ENCODE measurements at places on chromosomes 1 and 21. TPM values are rescaled to one million over a fixed set of nuclear protein-coding genes. Genes with fewer than 3 reads are reported as not detected.

DNA sequence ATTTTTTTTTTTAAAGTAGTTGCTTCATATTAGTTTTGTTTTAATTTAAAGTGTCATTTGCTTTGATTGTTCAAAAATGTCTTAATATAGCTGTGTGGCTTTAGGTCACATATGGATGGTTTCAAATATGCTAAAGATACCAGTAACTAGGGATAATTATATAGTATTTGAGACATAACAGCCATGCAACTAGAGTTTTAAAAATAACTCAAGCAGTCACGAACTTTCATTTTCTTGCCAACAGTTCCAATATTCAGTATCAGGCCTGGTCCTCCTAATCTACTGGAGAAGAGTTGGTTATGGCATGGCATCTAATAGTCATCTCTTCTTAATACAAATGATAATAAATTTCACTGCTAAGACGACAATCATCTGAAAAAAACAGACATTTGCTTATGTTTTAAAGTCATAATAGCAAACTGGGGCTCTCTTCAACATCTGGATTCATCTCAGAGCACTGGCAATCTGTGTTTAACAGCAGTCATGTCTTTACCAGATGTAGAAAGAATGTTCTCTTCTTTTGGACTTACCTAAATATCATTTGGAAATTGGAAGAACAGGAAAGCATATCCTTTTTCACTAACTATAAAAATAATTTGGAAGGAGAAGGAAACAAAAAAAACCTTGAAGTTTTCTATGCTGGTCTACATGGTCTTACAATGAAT, 24.1 kb upstream of the A3GALT2 start:
- peak; percentile 42 for DNase-seq
- H3K4me3 ChIP-seq: peak overlapping the region; percentile 94
- H3K36me3 ChIP-seq: peaks cover 18% of the 10 kb centered on the region
- H3K27ac ChIP-seq: peak overlapping the region; percentile 83
- H3K4me1 ChIP-seq: peaks cover 80% of the 10 kb centered on the region

DNA sequence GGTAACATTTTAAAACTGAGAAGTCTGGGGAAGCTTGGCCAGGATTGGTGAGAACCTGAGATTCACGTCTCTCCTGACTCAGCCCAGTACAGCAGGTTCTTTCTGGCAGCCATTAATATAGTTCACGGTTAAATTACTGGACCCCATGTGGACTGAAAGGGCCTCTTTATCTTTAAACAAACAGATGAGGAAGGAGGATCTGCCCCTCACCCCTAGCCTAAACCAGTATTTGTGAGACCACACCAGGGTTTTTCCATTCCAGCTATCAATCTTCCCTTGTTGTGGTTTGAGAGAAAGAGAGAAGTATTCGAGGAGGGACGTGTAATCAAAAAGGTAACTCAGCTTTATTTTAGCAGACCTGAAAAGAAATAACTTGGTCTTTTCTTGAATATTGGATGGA, 137.1 kb downstream of the PROX1 start:
- H3K4me1 ChIP-seq: no peaks in the 10 kb centered on the region
- H3K4me3 ChIP-seq: no peak overlapping the region
- H3K27me3 ChIP-seq: peaks cover 5% of the 10 kb centered on the region
- no peaks in the 10 kb centered on the region for H3K36me3 ChIP-seq

The FCGR3B gene
- not detected for total RNA-seq

DNA sequence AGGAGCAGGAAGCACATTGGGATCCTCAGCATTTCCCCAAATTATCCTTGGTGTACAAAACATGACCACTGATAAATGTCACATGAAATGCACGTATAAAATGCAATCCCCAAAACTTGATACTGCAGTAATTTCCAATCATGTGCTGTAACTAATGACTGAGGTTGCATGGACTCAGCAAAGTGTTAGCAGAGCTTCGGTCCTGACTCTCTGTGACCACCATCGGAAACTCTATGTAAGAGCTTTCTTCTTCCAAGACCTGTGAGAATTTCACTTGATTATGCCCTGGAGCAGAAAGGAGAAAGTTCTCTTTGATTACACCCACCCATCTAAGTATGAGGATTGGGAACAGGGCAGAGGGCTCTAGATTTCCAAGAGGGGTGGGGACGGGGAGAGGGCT, 908 bp downstream of the CD53 start:
- H3K4me3 ChIP-seq: no peak overlapping the region
- no peaks in the 10 kb centered on the region for H3K36me3 ChIP-seq
- no peaks in the 10 kb centered on the region for H3K27me3 ChIP-seq
- no peaks in the 10 kb centered on the region for H3K4me1 ChIP-seq

DNA sequence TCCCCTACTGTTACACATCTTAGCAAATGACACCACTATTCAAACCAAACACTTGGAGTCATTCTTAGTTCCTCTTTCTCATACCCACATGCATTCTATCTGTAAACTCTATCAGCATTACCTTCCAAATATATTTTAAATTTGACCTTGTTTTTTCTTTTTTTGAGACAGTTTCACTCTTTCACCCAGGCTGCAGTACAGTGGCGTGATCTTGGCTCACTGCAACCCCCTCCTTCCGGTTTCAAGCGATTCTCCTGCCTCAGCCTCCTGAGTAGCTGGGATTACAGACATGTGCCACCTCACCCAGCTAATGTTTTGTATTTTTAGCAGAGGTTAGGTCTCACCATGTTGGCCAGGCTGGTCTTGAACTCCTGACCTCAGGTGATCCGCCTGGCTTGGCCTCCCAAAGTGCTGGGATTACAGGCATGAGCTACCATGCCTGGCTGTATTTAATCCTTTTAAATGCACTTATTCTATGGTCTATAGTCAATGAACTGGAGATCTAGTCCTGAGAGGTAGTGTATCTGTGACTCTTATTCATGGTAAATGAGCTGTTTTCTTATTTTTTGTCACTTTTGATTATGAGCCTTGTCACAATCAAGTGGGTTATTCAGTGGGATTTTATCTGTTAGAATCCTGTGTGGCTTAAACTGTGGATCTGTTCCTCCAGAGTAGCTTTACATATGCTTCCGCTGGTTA, 73.1 kb downstream of the GATAD2B start:
- H3K36me3 ChIP-seq: no peaks in the 10 kb centered on the region
- H3K4me1 ChIP-seq: no peaks in the 10 kb centered on the region
- no peak overlapping the region for H3K27ac ChIP-seq
- DNase-seq: no peak
- no peaks in the 10 kb centered on the region for H3K27me3 ChIP-seq
- no peak overlapping the region for H3K4me3 ChIP-seq

- DNase-seq: peak; percentile 90
- no peak overlapping the region for H3K4me3 ChIP-seq
- no peaks in the 10 kb centered on the region for H3K36me3 ChIP-seq
- no peaks in the 10 kb centered on the region for H3K27me3 ChIP-seq
- H3K4me1 ChIP-seq: peaks cover 38% of the 10 kb centered on the region
- H3K27ac ChIP-seq: peak overlapping the region; percentile 29
Measured at GRCh38 chr1:51569284-51570062, 47.4 kb upstream of the OSBPL9 start.

The SERTAD4 gene
- total RNA-seq: 0.97 TPM

The SPATA46 gene
- total RNA-seq: not detected

The RIPPLY3 gene
- total RNA-seq: not detected

DNA sequence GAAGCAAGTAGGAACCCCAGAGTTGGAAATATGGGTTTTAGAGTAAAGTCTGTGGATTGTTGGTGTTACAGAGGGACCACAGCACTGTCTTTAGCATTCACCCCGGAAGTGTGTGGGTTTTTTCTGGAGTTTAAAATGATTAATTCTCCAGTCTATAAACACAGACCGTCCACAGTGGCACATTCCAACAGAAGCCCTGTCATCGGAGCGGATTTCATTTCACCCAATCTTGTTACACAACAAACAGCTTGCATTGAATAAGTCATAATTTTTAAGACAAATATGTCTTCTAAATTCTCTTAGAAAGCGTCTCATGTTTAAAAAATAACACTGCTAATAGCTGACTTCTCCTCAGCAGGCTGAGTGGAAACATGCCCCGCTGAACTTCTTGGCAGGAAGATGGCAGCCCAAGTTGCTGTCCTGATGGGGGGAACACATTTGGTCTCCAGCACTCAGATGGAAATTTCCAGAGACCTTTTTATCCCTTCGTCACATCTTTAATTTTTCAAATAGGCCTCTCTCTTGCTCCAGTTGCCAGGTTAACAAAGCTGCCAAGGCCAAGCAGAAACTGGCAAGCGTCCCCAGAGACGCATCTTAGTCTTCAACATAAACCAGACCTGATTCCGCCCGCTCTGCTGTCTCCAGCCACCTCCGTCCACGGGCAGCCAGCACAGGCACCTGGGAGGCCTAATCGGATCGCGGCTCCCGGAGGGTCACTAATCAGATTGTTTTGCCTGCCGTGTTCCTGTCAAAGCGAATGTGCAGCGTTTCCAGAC, 28.8 kb upstream of the SLC19A1 start:
- no peaks in the 10 kb centered on the region for H3K36me3 ChIP-seq
- H3K27ac ChIP-seq: no peak overlapping the region
- peak; percentile 71 for DNase-seq
- H3K27me3 ChIP-seq: peaks cover 35% of the 10 kb centered on the region

The ACOT11 gene
- total RNA-seq: 4.8 TPM

DNA sequence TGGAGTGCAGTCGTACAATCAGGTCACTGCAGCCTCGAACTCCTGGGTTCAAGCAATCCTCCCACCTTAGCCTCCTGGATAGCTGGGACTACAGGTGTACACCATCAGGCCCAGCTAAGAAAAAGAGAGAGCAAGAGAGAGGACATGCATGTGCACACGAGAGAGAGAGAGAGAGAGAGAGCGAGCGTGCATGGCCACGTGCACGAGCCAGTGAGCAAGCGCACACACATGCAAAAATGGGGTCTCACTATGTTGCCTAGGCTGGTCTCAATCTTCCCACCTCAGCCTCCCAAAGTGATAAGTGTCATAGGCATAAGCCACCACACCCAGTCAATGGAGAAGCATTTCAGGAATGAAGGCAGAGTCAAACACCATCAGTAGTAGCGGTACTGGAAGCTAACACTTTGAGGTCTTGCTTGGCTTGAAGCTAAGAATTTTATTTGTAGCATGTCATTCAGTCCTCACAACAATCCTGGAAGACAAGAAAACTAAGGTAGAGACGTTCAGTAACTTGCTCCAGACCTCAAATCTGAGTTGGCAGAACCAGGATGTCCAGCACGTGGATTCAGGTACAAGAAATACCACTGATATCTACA, 14.5 kb downstream of the GNB1 start:
- peak; percentile 61 for DNase-seq
- H3K4me3 ChIP-seq: no peak overlapping the region
- H3K27me3 ChIP-seq: no peaks in the 10 kb centered on the region
- H3K4me1 ChIP-seq: peaks cover 22% of the 10 kb centered on the region

The INSRR gene
- not detected for total RNA-seq

The ARHGEF16 gene
- not detected for total RNA-seq

The RBM11 gene
- not detected for total RNA-seq

DNA sequence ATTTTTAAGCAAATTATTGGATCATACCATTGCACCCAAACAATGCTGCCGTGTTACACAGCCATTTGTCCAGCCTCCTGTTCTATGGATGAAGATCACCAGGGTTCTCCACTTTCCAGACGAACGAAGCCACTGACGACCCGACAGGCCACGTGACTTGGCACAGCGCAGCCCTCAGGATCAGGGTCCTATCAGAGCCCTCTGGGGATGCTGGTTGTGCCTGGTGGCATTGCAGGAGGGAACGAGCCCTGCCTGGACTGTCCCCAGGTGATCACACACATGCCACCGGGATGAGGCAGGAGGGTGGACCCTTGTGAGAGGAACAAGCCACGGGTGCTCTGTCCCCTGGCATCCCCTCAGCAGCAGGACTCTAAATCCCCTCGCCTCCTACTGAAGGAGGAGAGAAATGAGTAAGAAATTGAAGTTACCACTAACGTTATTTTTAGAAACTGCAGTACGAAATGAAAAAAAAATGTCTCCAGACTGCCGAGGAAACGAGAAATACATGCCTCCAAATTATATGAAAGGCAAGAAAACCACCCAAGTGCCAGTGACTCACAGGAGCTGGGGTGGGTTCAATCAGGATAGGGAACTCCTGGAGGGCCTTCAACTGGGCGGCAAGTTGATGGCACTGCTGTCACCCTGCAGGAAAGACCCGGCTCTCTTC, 58.7 kb upstream of the PDE9A start:
- no peak overlapping the region for H3K27ac ChIP-seq
- peaks cover 27% of the 10 kb centered on the region for H3K27me3 ChIP-seq
- H3K4me1 ChIP-seq: no peaks in the 10 kb centered on the region
- no peak overlapping the region for H3K4me3 ChIP-seq

GRCh38 chr1:100457683-100458082, 80.3 kb upstream of the GPR88 start:
- H3K27ac ChIP-seq: no peak overlapping the region
- no peaks in the 10 kb centered on the region for H3K27me3 ChIP-seq
- DNase-seq: no peak
- no peaks in the 10 kb centered on the region for H3K36me3 ChIP-seq
- no peaks in the 10 kb centered on the region for H3K4me1 ChIP-seq
- no peak overlapping the region for H3K4me3 ChIP-seq

DNA sequence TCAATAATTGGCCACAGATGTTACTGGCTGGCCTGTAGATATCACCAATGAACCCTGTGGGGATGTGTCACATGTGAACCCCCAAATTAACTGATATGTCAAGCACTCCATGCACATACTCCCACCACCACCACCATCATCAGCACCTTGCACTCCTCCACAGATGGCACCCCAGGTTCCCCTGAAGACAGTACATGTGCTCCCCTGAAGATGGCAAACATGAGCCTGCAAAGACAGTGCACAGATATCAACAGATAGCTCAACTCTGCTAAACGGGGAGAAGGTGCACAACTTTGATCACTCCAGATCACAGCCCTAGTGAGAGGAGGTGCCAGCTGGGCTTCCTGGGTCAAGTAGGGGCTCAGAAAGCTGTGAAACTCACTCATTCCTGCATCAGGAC, 74.4 kb downstream of the CLCA4 start:
- no peak overlapping the region for H3K4me3 ChIP-seq
- no peak for DNase-seq
- H3K27me3 ChIP-seq: no peaks in the 10 kb centered on the region
- no peak overlapping the region for H3K27ac ChIP-seq

- no peak overlapping the region for H3K27ac ChIP-seq
- no peaks in the 10 kb centered on the region for H3K36me3 ChIP-seq
- DNase-seq: peak; percentile 24
- H3K4me1 ChIP-seq: no peaks in the 10 kb centered on the region
- H3K4me3 ChIP-seq: no peak overlapping the region
Measured at GRCh38 chr1:11862890-11863289, 4.1 kb upstream of the NPPB start.

DNA sequence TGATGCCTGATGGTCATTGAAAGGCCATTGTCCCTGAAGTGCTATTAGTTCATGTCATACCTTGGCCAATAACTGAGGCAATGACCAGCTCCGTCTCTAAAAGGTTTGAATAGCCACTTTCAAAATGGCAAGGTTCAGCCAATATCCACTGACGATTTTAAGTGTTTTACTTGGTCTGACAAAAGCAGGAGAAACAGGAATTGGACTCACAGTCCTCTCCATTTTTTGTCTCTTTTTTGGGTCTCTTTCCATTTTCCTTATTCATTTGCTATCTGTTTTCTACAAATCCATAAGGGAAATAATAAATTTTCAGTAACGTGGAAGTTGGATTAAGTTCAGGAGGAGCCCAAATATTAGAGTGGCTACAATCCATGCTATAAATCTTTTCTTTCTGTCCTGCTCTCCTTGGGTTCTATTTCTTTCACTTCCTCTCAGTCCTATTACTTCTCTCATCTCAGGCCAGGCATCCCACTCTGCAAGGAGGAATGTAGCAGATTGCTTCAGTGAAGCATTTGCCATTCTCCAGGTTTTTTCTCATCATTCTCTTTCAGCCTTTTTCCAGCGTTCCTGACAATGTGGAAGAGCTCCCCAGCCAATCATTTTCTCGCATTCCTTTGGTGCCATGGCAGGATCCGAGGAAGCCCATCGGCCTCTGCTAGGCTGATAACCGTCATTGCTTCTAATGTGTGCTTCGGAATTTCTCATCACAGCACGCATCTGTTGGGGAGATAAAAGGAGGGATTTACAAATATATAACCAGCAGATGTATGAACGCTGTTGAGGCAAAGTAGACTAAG, 414.5 kb downstream of the ADGRL2 start:
- DNase-seq: no peak
- H3K27me3 ChIP-seq: no peaks in the 10 kb centered on the region

The ERG gene
- 0.76 TPM for total RNA-seq

The BRINP3 gene
- not detected for total RNA-seq
